ENCODE measurements at places on chromosomes 5 and 9.

DNA sequence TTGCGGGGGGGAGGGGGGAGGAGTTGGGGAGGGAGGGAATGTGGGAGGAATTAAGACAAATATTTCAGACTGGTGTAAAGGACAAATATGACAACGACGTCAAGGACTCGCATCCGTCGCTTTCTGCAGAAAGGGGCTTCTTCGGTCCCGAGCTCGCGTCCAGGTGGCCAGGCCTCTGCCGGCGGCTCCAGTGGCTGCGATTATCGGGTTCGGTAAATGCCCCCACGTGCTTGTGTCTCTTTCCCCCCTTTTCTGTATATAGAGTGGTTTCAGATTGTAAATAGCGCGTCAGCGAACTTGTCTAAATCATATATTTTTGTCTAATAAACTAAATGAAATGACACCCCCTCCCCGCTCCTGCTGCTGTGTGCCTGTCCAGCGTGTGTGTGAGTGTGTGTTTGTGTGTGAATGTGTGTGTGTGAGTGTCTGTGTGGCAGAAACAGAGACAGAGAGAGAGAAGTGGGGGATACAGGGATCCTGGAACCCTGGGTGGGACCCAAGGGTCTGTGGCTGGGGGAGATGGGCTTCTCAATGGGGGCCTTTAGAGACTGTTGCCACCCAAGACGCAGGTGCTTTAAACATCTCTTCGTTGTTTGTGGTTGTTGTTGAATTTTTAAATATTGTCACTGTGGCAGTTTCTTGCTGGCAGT is 5.6 kb downstream of the IRX1 start:
- no peak for DNase-seq

DNA sequence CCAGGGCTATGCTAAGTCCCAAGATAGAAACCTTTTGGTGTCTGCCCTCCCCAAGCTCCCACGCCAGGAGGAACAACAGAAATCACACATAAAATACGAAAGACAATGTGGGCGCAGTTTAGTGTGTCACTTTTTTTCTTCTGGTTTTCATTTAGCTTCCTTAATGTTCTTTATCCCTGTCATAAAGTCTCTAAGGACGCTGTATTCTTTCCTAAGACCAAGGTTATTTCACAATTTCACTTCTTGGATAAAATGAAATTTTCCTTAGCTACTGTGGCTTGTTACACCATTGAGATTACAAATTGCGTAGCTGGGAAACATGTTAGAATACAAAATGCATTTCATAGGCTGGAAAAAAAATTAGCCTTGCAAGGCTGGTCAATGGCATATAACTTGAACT is 85.4 kb downstream of the GLIS3 start:
- no peak for DNase-seq

GRCh38 chr9:122389799-122390481 is 19.1 kb downstream of the PTGS1 start:
- DNase-seq, result no peak

DNA sequence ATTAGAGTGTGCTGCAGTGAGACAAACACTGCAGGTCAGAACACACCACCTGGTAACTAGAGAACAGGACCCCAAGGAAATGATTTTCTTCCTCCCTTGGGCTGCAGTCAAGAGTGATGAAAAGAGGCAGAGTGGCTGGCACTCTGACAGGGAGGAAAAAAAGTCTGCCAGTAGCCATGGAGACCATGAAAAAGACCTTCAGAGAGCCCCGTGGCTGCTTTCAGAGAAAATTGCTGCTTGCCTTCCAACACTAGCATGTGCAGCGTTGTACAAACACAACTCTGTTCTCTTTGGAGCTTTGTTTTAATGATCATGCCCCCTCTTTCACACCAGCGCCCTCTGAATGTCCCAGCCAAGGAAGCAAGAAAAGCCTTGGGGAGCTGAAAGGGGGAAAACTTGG is 68.8 kb downstream of the ANKRD55 start:
- DNase-seq, result no peak

GRCh38 chr5:5765066-5765850 is 342.8 kb downstream of the ICE1 start:
- DNase-seq, result no peak

GRCh38 chr5:134515801-134516200 is 9.7 kb upstream of the JADE2 start:
- DNase-seq, result no peak

- no peak for DNase-seq
Observed at GRCh38 chr5:142821034-142821732, 51.0 kb downstream of the ARHGAP26 start.

DNA sequence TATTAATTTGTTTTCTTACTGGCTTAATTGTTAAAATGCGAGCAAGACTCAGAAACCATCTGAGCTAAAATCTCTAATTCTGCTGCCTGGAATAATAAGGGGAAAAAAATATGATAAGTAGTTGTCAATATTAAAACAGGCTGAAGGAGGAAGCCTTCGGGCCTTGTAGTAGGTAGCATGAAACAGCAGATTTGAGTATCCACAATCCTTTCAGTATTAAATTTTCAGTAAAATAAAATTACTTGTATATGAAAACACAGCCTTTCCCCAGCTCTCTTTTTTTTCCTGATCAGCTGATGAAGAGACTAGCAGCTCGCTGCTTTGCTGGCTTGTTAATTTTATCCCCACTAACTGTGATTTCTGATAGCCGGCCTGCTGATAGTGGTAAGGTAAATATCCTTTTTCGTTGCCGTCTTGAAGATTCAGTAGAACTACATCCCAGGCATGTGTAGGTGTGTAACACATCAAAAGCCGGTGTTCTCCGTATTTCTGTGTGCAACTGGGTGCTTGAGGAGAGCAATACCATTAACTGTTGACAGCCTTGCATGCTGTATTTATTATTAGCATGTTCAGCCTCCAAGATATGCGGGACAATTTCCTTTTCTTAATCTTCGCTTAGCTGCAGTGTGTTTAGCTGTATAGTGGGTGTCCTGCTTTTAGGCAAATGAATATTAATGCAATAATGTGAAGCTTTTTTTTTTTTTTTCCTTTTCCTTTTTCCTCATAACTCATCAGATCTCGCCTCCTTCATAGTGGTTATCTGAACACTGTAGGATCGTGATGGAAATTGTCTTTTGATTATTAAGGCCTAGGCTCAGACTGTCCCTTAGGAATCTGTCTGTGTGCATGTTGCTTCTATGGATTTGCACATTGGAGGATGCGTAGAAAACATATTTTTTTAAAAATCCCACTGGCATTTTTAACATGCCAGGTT is 144.6 kb downstream of the SMARCA2 start:
- peak; percentile 11 for DNase-seq

- peak; percentile 84 for DNase-seq
Observed at GRCh38 chr9:91423785-91424402, at the start of gene NFIL3. TSS of gene NFIL3 (minus strand) at chr9:91423832. CDS start at chr9:91410734, 13,098 bp downstream.

DNA sequence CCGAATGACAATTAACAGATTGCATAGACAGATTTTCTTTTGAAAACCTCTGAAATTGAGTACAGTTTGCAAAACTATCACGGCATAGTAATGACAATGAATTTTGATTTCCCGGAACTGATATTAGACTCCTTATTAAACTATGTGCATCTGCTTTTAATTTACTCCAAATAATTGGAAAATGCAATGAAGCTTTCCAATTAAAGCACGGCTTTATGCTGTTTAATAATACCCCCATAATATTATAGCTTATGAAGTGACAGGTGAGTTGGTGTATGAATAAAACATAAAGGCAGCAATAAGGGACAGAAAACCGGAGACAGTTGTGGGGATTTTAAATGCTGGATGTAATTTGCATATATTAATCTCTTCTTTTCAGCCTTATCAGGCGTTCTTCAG is 110.6 kb downstream of the MVB12B start:
- DNase-seq, result no peak

DNA sequence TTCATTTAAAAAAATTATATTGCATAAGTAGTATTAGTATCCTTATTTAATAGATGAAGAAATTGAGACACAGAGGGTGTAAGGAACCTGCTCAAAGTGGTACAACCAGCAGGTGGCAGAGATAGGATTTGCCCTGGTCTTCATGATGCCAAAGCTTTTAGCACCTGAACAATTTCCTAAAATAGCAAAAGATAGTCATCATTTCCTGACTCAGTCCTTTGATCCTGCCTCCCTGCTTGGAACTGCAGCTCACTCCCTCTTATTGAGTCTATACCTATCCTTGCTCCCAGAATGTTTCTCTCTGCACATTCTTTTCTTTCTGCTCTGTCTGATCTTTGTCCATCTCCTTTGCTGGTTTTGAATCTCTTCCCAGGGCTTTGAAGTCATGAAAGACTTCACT is 155.8 kb downstream of the FRMD3 start:
- DNase-seq, result no peak

DNA sequence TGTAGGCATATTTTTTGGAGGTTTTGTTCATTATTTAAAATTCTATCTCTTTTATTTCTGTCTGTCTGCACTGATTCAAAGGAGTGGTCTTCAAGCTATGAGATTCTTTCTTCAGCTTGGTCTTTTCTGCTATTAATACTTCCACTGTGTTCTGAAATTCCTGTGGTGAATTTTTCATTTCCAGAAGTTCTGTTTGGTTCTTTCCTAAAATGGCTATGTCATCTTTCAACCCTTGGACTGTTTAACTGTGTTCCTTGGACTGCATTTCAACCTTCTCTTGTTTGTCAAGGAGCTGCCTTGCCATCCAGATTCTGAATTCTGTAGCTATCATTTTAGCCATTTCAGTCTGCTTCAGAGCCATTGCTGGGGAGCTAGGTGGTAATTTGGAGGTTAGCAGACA is 76.3 kb downstream of the CERT1 start:
- DNase-seq, result no peak

Measured in EL (cell line).